GM23248 (cell line): ENCODE measurements at places on chromosomes 16 and 17.

- no peak for DNase-seq
Observed at GRCh38 chr16:74923766-74924460, 61.0 kb downstream of the WDR59 start.

DNA sequence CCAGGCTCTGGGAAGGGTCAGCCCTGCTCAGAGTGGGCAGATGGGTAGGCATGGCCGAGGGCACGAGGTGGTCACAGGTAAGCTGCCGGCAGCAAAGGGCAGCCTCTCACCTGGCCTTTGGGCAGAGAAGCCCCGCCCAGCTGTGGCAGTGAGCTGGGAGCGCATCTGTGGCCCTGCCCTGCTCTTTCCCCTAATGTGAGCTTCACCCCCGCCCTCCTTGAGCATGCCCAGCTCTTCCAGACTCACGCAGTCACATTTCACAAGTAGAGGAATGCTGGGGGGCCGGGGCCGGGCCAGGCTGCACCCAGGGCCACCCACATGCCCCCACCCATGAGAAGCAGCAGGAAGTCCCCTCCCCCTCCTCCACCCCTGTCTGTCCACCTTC is 40.7 kb upstream of the SLC38A10 start:
- no peak for DNase-seq

- DNase-seq: no peak
Observed at GRCh38 chr16:71796501-71797097, 12.0 kb downstream of the AP1G1 start.

- DNase-seq: no peak
Observed at GRCh38 chr17:78371056-78371455, 7.4 kb upstream of the PGS1 start.

GRCh38 chr17:44170135-44170498 is 387 bp upstream of the ASB16 start:
- no peak for DNase-seq

DNA sequence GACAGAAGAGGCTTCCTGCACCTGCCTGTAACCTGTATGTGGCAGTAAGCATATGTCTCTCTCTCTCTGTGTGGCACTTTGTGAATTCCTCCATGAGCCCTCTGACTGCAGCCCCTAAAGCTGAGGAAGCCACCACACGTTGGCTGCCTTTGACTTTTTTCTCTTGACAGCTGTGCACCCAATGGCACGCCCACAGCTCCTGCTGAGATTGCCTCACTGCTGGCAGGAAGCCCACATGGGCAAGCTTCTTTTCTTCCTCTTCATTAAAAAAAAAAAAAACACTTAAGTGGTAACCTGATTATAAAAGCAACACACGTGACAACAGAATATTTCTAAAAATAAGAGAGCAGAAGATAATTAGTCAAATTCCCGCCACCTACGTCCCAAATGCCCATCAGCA is 34.0 kb upstream of the PIRT start:
- no peak for DNase-seq

DNA sequence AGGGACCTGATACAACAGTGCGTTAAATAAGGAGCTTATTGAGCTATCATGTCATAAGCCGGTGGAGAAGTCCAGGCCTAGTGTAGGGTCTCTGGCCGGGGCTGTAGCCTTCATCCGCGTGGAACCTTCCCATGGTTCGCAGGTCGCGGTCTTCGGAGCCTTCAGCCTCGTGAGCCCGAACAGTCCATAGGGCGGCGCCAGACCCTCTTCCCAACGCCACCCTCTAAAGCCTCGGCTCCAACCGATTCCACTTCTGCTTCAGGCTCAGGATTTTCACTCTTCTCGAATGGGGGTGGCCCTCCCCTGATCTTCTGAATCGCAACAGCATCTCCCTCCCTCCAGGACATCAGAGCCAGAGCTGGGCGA is 10.3 kb upstream of the BRCA1 start:
- no peak for DNase-seq

DNA sequence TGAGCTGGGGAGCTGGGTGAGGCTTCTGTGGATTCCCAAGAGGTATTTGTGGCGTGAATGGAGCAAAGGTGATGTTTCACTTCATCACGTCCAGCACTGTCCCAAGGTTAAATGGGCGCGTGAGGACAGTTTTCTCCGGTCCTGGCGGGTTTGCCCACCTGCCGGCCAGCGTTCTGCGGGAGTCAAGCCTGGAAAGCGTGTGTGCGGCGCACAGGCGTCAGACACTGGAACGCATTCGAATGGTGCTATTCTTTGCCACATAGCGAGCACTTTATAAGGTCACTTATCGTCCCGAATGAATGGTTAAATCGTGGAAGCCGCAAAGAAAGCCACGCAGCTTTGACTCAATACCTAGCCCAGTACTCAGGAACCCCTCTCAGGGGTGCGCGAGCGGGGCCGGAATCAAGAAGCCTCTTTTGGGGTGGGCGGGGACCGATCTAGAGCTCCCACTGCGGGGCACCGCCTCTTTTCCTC is 446 bp upstream of the PSMD11 start:
- no peak for DNase-seq

GRCh38 chr17:27257031-27257357 is 36.9 kb upstream of the WSB1 start:
- no peak for DNase-seq

GRCh38 chr17:14637260-14637659 is 336.4 kb downstream of the HS3ST3B1 start:
- no peak for DNase-seq

DNA sequence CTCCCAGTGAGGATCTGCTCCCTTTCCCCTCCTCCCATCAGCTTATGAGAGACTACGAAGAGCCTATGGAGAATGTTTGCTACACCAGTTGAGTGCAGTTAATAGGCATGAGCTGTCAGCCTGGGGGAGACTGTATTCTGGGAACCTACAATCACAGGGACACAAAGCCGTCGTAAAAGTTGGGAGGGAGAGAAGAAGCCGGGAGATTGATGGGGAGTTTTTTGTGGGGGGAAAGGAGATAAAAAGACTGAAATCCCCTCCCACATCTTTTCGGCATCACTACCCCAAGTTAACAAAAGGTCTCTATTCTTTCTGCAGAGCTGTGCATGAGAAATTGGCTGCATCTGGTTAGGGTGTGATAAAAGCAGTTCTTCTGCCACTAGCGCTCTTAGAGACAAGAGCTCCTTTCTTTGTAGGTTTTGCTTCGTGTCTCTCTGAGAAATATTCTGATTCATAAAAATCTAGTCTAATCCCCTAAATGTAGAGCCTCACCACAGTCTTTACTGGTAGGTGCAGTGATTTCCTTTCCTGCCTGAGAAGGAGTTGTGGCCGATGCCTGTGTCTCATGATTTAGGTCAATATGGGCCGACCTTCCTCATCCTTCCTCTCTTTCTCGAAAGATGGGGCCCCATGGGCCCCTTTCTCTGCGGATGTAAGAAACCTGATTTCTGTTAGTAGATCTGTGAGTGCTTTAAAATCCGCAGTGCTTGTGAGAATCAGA is 77.4 kb downstream of the BPTF start:
- DNase-seq: no peak
